ENCODE measurements at places on chromosomes 6 and 20. TPM values are rescaled to one million over a fixed set of nuclear protein-coding genes. Genes with fewer than 3 reads are reported as not detected.

DNA sequence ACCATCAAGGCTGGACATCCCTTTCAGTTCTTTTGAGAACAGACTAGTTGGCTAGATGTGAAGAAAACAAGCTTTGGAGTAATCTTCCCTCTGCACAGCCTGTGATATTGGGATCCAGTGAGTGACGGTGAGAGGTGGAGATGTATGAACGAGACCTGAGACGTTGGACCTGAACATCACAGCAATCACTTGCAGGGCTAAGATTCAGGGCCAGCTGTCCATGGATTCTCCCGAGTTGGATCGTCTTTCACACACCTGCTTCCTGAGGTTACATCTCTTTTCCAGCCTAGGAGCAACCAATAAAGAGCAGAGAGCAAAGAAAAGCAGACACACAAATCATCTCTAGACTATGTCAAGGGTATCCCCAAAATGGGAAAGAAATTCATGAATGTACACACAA, 30.0 kb upstream of the TMEM14A start:
- H3K4me1 ChIP-seq, result no peaks in the 10 kb centered on the region
- no peaks in the 10 kb centered on the region for H3K27me3 ChIP-seq
- no peak overlapping the region for H3K4me3 ChIP-seq
- H3K27ac ChIP-seq, result no peak overlapping the region
- no peak for DNase-seq

TBC1D7 gene
- total RNA-seq, result 79.5 TPM

DNA sequence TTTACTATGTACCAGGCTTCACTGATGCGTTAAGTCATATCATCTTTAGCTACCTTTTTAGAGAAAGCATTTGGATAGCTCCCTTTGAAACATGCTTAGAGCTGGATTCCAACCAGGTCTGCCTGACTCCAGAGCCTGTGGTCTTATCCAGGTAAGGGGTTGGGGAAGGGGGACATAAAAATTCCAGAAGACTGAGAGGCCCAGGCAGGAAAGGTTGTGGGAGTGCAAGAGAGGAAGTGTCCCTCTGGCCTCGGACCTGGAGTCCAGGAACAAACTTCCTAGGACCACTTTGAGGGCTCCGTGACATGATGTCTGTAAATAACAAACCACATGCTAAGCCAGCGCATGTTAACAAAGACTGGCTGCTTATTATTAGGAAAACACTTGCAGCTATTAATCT, 163.0 kb upstream of the KCNG1 start:
- no peak overlapping the region for H3K4me3 ChIP-seq
- no peak for DNase-seq
- no peak overlapping the region for H3K27ac ChIP-seq
- H3K4me1 ChIP-seq, result no peaks in the 10 kb centered on the region

- no peak for DNase-seq
- no peak overlapping the region for H3K4me3 ChIP-seq
- no peaks in the 10 kb centered on the region for H3K4me1 ChIP-seq
- H3K27me3 ChIP-seq, result no peaks in the 10 kb centered on the region
- no peaks in the 10 kb centered on the region for H3K36me3 ChIP-seq
Measured at GRCh38 chr6:95923518-95923917, 92.3 kb upstream of the FUT9 start.

DEFB127 gene
- total RNA-seq, result not detected

GRCh38 chr20:20897922-20898321, 185.5 kb upstream of the RALGAPA2 start:
- H3K27ac ChIP-seq, result no peak overlapping the region
- no peak overlapping the region for H3K4me3 ChIP-seq
- no peak for DNase-seq
- H3K27me3 ChIP-seq, result no peaks in the 10 kb centered on the region
- no peaks in the 10 kb centered on the region for H3K4me1 ChIP-seq
- H3K36me3 ChIP-seq, result no peaks in the 10 kb centered on the region

CLIC5 gene
- total RNA-seq, result 7.6 TPM

PRSS16 gene
- not detected for total RNA-seq

LY6G6F gene
- not detected for total RNA-seq

C6orf58 gene
- not detected for total RNA-seq

GRCh38 chr6:109453594-109454495, 1.7 kb downstream of the MICAL1 start:
- peak; percentile 63 for DNase-seq
- H3K36me3 ChIP-seq, result peaks cover 31% of the 10 kb centered on the region
- H3K4me3 ChIP-seq, result peak overlapping the region; percentile 82

GRCh38 chr6:131060311-131060710, 2.7 kb downstream of the EPB41L2 start:
- no peak for DNase-seq
- H3K27ac ChIP-seq, result no peak overlapping the region
- H3K4me1 ChIP-seq, result peaks cover 7% of the 10 kb centered on the region
- no peaks in the 10 kb centered on the region for H3K27me3 ChIP-seq

GRCh38 chr6:6659600-6660327, 71.2 kb downstream of the LY86 start:
- H3K4me1 ChIP-seq, result no peaks in the 10 kb centered on the region
- no peak overlapping the region for H3K4me3 ChIP-seq
- H3K36me3 ChIP-seq, result no peaks in the 10 kb centered on the region
- no peaks in the 10 kb centered on the region for H3K27me3 ChIP-seq
- no peak overlapping the region for H3K27ac ChIP-seq

GRCh38 chr6:162219266-162219665, 508.3 kb downstream of the PRKN start:
- H3K36me3 ChIP-seq, result no peaks in the 10 kb centered on the region
- no peaks in the 10 kb centered on the region for H3K27me3 ChIP-seq
- no peak overlapping the region for H3K4me3 ChIP-seq
- no peaks in the 10 kb centered on the region for H3K4me1 ChIP-seq
- H3K27ac ChIP-seq, result no peak overlapping the region

- no peaks in the 10 kb centered on the region for H3K36me3 ChIP-seq
- H3K27ac ChIP-seq, result no peak overlapping the region
- no peak for DNase-seq
- no peaks in the 10 kb centered on the region for H3K27me3 ChIP-seq
- H3K4me1 ChIP-seq, result no peaks in the 10 kb centered on the region
Measured at GRCh38 chr6:126447367-126447766, 107.5 kb downstream of the CENPW start.

- no peaks in the 10 kb centered on the region for H3K27me3 ChIP-seq
- no peak for DNase-seq
- H3K36me3 ChIP-seq, result no peaks in the 10 kb centered on the region
- no peak overlapping the region for H3K4me3 ChIP-seq
- no peaks in the 10 kb centered on the region for H3K4me1 ChIP-seq
Measured at GRCh38 chr6:14079433-14079832, 38.1 kb upstream of the CD83 start.

LEMD2 gene
- 104 TPM for total RNA-seq

- no peak overlapping the region for H3K27ac ChIP-seq
- H3K4me1 ChIP-seq, result no peaks in the 10 kb centered on the region
- no peak for DNase-seq
- no peak overlapping the region for H3K4me3 ChIP-seq
- H3K36me3 ChIP-seq, result no peaks in the 10 kb centered on the region
- no peaks in the 10 kb centered on the region for H3K27me3 ChIP-seq
Measured at GRCh38 chr20:62723768-62724450, 15.3 kb downstream of the NTSR1 start.

- no peak overlapping the region for H3K27ac ChIP-seq
- no peak for DNase-seq
- H3K36me3 ChIP-seq, result no peaks in the 10 kb centered on the region
- H3K4me1 ChIP-seq, result no peaks in the 10 kb centered on the region
- H3K27me3 ChIP-seq, result no peaks in the 10 kb centered on the region
Measured at GRCh38 chr6:20056350-20056992, 155.8 kb downstream of the MBOAT1 start.

DEFB132 gene
- 0.32 TPM for total RNA-seq

NMBR gene
- not detected for total RNA-seq

OGFR gene
- total RNA-seq, result 77.4 TPM

- H3K36me3 ChIP-seq, result no peaks in the 10 kb centered on the region
- no peak for DNase-seq
- no peaks in the 10 kb centered on the region for H3K27me3 ChIP-seq
- no peak overlapping the region for H3K27ac ChIP-seq
- H3K4me1 ChIP-seq, result no peaks in the 10 kb centered on the region
Measured at GRCh38 chr6:150233843-150234269, 91.0 kb downstream of the PPP1R14C start.

SIRPB1 gene
- 0.43 TPM for total RNA-seq

PCSK2 gene
- not detected for total RNA-seq

- no peak for DNase-seq
- H3K27ac ChIP-seq, result no peak overlapping the region
- H3K36me3 ChIP-seq, result no peaks in the 10 kb centered on the region
- H3K27me3 ChIP-seq, result no peaks in the 10 kb centered on the region
- H3K4me3 ChIP-seq, result no peak overlapping the region
Measured at GRCh38 chr20:10497791-10498190, 62.7 kb downstream of the SLX4IP start.

GRCh38 chr6:169702840-169703246, 917 bp downstream of the C6orf120 start:
- DNase-seq, result no peak
- H3K4me1 ChIP-seq, result peaks cover 16% of the 10 kb centered on the region
- peak overlapping the region; percentile 91 for H3K27ac ChIP-seq
- H3K27me3 ChIP-seq, result no peaks in the 10 kb centered on the region
- H3K36me3 ChIP-seq, result no peaks in the 10 kb centered on the region

DNA sequence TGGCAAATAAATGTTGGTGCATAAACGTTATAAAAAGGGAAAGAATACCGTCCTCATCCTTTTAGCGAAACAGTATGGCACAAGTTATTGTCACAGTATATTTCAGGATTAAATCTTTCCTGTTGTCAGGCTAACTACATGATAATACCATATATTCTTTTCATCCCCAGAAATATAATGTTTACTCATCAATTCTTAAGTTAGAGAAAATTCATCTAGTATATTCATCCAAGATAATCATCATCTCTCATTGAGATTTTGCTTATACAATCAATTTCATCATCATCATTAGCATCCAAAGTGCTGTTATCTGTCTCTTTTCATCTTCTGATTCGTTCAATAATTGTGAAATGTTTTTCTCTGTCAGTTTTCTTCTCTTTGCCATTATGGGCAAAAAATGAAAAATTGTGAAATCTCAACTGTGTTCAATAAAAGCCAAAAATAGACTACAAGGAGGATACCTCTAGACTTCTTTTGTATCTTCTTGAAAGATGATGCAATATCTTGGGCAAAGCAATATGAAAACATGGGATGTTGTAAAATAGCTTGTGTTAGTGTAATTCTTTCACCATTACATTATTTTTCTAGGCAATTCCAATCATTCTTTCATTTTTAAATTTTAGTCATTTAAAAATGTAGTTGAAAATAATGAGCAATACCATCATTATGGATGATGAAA, 2.6 kb downstream of the SPACA1 start:
- H3K27ac ChIP-seq, result no peak overlapping the region
- H3K36me3 ChIP-seq, result no peaks in the 10 kb centered on the region
- H3K4me1 ChIP-seq, result no peaks in the 10 kb centered on the region
- no peaks in the 10 kb centered on the region for H3K27me3 ChIP-seq

GRCh38 chr6:125728739-125729138, 20.7 kb upstream of the HEY2 start:
- no peak overlapping the region for H3K4me3 ChIP-seq
- no peaks in the 10 kb centered on the region for H3K27me3 ChIP-seq
- H3K4me1 ChIP-seq, result no peaks in the 10 kb centered on the region
- no peak overlapping the region for H3K27ac ChIP-seq

GSTA3 gene
- total RNA-seq, result not detected

DNA sequence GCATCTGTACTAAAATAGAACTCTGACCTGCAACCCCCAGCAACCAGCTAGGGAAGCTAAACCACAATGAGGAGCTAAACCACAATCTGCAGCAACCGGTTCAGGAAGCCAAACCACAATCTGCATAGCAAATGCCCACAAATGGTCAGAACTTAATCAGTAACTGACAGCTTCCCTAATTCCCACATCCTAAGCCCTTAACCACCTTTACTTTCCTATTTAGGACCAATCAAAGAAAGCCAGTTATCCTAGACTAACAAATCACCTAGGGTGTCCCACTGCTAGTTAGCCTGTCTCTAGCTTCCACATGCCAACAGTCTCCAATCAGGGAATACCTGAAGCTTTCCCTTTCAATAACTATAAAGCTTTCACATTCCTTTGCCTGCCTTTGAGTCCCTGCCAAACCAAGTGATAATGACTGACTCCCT, 424.6 kb upstream of the PTCHD4 start:
- no peak overlapping the region for H3K27ac ChIP-seq
- no peaks in the 10 kb centered on the region for H3K36me3 ChIP-seq
- H3K4me1 ChIP-seq, result no peaks in the 10 kb centered on the region
- H3K27me3 ChIP-seq, result no peaks in the 10 kb centered on the region
- no peak overlapping the region for H3K4me3 ChIP-seq
- no peak for DNase-seq

F13A1 gene
- 91.9 TPM for total RNA-seq

- H3K27ac ChIP-seq, result no peak overlapping the region
- H3K27me3 ChIP-seq, result no peaks in the 10 kb centered on the region
- no peaks in the 10 kb centered on the region for H3K36me3 ChIP-seq
- no peaks in the 10 kb centered on the region for H3K4me1 ChIP-seq
Measured at GRCh38 chr6:115570331-115570730, 490.4 kb downstream of the FRK start.

CCN5 gene
- total RNA-seq, result 377 TPM
